ENCODE measurements at places on chromosomes 4 and X.

DNA sequence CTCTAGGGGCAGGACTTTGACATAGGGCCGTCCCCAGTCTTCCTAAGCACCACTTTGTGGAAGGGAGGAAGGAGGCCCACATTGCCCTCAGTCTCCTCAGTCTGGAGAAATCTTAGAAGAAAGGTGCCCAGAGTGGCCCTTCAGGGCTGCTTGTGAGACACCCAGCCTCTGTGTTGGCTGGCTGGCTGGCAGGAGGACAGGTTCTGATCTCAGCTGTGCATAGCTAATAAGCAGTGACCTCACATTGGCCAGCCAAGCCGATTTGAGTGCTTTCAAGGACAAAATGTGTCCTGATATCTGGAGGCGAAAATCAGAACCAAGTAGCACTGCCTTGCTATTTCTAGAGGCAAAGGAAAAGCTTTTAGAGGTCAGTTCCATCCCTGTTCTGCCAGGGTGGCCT is 211.5 kb downstream of the BCOR start:
- DNase-seq, result no peak

DNA sequence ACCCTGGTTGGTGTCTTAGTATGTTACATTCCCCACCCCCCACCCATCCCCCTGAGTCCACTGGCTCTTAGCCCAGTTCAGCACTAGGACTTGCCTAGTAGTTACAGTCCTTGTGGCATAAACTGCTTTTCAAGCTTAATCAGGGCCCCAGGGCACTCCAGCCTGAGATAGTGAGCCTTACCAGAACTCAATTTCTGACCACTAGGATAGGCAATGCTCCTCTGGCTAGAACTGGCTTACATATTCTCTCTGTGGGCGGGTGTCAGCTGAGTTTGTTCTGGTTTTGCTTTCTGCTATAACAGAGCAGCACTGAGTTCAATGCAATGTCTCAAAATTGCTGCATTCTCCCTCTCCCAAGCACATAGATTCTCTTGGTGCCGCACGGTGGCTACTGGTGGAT is 391.4 kb upstream of the DIPK2B start:
- no peak for DNase-seq

GRCh38 chrX:83339724-83340123 is 168.4 kb upstream of the POU3F4 start:
- no peak for DNase-seq

GRCh38 chr4:10119278-10119677 is 2.7 kb upstream of the WDR1 start:
- DNase-seq, result no peak

DNA sequence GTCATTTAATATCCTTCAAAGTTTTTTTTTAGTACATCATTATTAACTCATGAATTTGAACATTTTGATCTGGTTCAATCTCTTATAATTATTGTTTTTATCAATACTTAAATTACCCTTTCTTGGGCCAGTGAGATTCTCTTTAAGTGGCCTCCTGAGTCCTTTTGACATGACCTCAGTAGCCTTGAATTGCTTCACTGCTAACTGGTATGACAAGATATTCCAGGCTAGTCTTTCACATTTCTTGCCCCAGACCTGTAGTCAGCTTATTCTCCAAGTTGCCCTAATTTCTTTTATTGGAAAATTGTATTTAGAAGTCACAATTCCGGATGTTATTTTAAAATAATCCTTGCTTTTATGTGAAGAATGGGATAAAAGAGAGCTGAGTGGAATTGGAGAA is 35.4 kb upstream of the FBXW7 start:
- no peak for DNase-seq

- no peak for DNase-seq
These were observed 55.2 kb downstream of the TRMT44 start for GRCh38 chr4:8495803-8496202.

DNA sequence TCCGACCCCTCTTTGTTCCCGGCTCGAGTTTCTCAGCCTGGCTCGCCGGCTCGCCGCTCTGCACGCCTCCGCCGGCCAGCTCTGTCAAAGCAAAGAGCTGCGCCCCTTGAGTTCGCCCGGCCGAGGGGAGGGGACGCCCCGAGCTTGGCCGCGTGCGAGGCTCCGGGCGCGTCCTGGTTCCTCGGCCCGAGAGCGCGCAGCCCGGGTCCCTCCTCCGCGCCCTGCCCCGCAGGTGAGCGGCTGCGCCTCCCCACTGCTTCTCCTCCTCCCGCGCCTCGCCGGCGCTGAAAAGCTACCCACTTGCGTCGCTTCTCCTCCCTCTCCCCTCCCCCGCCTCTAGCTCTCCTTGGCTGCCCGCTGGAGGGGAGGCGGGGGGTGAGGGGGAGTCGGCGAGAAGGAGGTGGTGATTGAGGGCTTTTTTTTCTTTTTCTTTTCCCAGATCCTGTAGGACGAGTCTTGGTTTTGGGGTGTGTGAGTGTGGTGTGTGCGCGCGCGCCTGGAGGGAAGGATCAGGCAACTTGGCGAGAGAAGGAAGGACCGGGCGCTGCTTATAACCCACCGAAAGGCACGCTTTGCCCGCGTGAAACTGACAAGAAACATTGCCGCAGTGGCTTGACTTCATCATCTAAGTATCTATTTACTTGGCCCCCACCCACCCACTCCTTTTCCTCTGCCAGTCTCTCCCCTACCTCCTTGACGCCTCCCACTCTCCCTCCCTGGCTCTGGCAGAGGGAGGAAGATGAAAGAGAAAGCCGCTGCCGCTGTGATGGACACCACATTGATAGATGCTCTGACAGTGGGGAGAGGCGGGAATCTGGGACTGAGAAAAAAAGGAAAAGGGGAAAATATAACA is at the start of gene LEF1:
TSS of gene LEF1 (minus strand) at position 262 of the 853 bp plus-strand sequence. CDS start 1,165 bp downstream, outside the sequence.
- DNase-seq, result peak; percentile 52

DNA sequence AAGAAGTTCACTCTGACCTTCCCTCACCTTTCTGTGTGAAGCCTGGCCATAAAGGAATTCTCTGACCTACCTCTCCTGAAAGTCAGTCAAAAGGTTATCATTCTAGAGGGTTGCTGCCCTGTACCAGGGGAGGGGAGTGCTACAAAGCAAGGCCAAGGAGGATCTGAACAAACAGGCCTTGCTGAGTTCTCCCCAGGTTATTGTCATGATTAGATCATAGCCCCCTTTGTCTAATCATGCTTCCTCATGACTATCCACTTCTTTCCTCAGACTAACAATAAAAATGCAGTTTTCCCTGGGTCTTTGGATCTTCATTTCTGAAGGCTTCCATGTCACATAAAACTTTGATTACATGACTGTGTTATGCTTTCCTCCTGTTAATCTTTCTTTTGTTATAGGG is 472.0 kb downstream of the IQCM start:
- DNase-seq, result no peak

- no peak for DNase-seq
These were observed 165.9 kb downstream of the PCDH10 start for GRCh38 chr4:133314991-133315390.

DNA sequence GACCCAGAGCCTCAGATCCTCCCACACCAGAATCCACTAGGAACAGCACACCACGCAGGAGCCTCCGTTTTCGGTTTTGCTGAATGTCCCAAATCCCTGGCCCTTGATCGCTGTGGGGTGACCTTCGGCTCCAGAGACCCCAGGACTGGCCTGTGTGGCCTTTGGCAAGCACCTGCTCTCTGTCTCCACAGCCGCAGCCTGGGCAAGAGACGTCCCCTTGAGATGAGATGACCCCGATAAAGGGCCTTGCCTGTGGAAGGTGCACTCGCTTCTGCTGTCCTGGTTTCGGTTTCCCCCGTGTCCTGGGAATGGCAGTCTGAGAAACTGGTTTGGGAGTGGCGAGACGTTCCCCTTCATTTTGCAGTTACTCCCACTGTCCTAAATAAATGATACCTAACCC is 9.6 kb downstream of the PSAPL1 start:
- DNase-seq, result no peak
